ENCODE measurements at places on chromosomes 12 and 14. TPM values are rescaled to one million over a fixed set of nuclear protein-coding genes. Genes with fewer than 3 reads are reported as not detected.

DNA sequence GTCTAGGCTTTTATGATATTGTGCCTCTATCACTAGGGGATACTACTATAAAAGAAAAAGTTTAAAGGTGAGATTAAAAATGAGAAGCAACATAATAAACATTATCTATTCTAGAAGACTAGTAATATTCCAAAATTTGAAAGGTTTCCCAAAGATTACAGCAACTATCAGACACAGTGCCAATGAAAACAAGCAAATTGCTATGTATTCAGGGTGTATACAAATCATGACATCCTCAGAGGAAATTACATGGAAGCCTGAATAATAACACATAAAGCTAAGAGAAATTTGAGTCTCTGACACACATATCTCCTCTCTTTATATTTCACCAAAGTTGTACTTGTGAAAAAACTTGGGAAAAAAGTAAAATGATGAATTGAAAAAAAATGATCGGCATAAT is 327.0 kb downstream of the SEC23A start:
- H3K4me1 ChIP-seq: no peaks in the 10 kb centered on the region
- no peak for DNase-seq
- no peak overlapping the region for H3K27ac ChIP-seq
- H3K36me3 ChIP-seq: no peaks in the 10 kb centered on the region
- H3K27me3 ChIP-seq: no peaks in the 10 kb centered on the region

GRCh38 chr12:77837876-77838291 is 7.2 kb downstream of the NAV3 start:
- no peak overlapping the region for H3K4me3 ChIP-seq
- H3K27ac ChIP-seq: no peak overlapping the region
- no peaks in the 10 kb centered on the region for H3K36me3 ChIP-seq

DNA sequence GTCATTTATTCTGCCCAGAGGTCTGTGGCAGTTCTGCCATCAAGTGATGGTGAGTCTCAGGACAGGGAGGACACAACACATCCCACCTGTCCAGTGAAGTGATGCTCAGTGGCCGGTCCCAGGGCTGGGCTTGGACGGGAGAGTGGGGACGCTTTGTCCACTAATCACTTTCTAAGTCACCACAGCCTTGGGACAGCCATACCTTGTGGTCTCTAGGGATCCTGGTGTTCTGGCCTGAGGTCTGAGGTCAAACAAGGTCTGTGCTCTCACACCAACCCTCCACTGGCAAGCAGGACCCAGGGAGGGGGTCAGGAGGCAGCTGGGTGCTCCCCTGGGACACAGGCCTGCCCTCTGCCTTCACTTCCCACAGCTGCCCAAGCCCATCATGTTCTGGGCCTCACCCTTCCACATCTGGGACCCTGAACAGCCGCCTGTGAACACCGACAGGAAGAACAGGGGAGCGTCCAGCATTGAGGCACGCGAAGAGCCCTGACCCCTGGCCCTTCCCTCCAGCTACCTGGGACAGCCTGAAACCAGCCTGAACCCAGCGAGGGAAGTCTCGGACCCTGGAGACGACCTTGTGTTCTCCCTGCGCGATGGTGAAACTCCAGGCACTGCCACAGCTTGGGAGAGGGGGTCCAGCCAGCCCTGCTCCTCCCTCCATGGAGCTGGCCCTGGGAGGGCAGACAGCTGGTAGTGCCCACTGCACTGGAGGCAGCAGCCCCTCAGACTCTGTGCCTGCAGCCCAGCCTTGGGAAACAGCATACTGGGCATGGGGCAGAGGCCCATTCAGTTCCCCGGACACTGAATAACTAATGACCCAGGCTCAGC is 19.7 kb upstream of the GPR132 start:
- peaks cover 14% of the 10 kb centered on the region for H3K4me1 ChIP-seq
- no peak overlapping the region for H3K27ac ChIP-seq
- no peaks in the 10 kb centered on the region for H3K27me3 ChIP-seq
- no peaks in the 10 kb centered on the region for H3K36me3 ChIP-seq
- no peak overlapping the region for H3K4me3 ChIP-seq
- no peak for DNase-seq

DNA sequence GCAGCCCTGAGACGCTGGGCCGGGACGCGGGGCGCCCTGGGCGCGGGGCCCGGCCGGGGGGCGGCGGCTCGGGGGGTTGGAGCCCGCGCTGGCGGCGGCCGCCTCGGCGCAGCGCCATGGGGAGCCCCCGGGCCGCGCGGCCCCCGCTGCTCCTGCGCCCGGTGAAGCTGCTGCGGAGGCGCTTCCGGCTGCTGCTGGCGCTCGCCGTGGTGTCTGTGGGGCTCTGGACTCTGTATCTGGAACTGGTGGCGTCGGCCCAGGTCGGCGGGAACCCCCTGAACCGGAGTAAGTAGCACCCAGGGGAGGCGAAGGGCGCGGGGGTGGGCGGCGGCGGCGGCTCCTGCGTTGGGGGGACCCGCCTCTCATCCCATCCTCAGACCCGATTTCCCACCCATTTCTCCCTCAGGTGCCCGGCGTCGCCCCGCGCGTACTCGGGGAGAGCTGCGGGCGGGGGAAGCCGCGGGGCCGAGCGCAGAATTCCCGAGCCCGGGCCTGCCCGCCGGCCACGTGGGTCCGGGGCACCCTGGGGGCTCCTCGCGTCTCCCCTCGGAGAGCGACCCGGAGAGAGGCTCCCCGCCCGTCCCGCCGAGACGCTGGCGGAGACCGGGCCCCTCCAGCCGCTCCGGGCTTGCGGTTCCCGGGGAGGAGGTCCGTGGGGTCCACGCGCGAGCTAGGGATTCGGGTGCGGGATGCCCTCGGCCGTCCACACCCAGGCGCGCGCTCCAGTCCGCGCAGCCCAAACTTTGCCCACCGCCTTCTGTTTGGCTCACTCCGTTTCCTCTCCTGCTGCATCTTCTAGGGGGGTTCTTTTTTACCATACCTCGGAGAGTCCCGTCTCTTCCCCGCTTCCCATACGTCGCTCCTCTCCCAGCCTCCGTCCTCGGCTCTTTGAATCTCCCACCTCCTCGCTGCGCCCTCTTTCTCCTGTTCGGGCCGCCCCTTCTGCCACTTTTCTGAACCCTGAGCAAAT is 807 bp downstream of the B4GALNT3 start:
- H3K36me3 ChIP-seq: no peaks in the 10 kb centered on the region
- H3K27me3 ChIP-seq: peaks cover 88% of the 10 kb centered on the region

DNA sequence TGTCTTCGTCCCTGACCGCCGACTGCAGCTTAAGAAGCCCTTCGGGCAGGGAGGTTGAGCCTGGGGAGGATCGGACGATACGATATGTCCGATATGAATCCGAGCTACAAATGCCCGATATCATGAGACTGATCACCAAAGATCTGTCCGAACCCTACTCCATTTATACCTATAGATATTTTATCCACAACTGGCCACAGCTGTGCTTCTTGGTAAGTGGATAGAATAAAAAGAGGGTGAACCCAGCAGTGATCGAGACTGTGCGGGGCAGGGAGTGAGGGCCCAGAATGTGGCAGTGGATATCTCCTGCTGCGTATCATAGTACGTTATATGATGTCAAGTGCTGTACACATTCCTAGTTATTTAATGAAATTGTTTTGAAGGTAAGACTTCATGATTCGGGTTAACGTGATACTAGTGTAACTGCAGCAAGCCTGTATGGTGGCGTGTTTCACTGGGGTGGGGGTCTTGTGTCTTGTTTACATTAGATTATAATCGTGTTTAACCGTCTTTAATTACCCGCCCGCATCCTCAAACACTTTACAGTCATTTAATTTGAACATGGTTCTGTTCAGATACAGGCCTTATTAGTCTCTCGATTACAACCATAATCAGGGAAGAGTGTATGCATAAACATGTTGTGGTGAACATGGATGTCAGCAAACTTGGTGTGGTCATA is 1.3 kb downstream of the NAA30 start:
- DNase-seq: peak; percentile 8
- no peaks in the 10 kb centered on the region for H3K36me3 ChIP-seq
- no peaks in the 10 kb centered on the region for H3K27me3 ChIP-seq
- peak overlapping the region; percentile 60 for H3K4me3 ChIP-seq
- peaks cover 3% of the 10 kb centered on the region for H3K4me1 ChIP-seq

Gene PRPH
- total RNA-seq: not detected

Gene LAG3
- not detected for total RNA-seq
